Non-pigmented ciliary epithelial cell (primary cell): ENCODE measurements at places on chromosomes 11 and 22.

GRCh38 chr22:44906999-44907644 lies 102.7 kb downstream of the PHF21B start:
- DNase-seq: no peak

GRCh38 chr11:15159085-15159484 lies 44.4 kb downstream of the INSC start:
- DNase-seq: no peak

GRCh38 chr11:120179057-120179672 lies 31.7 kb upstream of the OAF start:
- no peak for DNase-seq

DNA sequence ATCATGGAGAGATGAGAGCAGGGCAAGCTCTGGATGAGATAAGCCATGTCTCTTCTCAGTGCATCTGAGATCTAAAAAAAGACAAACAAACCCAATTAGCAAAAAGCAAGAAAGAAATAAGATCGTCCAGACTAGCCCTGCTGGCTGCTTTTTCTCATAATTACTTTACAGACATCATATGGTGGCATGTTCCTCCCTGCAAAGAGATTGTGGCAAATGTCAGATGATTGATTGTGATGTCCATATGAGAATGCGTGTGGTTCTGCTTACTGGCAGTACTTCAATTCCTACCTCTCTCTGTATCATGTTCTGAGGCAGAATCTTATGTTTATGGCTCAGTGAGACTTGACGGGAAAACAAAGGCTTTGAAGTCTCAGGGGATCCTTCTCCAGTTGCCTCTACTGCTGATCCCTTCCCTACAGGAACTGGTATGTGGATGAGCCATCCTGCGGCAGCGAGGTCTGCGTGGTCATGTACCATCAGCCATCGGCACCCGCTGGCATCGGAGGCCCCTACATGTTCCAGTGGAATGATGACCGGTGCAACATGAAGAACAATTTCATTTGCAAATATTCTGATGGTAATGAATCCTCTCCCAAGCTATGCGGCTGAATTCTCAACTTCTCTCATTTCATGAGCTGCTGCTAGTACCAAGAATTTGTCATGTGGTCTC lies 8.8 kb downstream of the LAYN start:
- no peak for DNase-seq

DNA sequence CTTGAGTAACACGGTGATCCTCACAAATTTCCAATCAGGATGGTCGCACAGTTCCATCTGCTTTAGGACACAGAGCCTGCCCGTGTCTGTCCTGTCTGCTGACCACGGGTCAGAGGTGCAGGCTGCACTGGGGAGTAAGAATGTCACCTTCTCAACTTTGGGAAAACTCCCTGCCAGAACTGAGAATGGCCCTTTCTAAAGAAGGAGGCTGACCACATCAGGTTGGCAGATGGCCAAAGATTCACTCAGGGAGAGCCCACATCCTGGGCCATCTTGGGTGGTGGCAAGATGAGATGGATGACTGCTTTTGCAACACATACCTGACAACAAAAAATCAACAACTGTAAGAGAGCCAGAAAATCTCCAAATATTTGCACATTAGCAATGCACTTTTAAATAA lies 101.9 kb downstream of the IGLL1 start:
- no peak for DNase-seq

- DNase-seq: no peak
Measured at GRCh38 chr11:46389450-46390330, 1.9 kb downstream of the CHRM4 start.

GRCh38 chr22:28116219-28116673 lies 197.2 kb upstream of the PITPNB start:
- peak; percentile 79 for DNase-seq

DNA sequence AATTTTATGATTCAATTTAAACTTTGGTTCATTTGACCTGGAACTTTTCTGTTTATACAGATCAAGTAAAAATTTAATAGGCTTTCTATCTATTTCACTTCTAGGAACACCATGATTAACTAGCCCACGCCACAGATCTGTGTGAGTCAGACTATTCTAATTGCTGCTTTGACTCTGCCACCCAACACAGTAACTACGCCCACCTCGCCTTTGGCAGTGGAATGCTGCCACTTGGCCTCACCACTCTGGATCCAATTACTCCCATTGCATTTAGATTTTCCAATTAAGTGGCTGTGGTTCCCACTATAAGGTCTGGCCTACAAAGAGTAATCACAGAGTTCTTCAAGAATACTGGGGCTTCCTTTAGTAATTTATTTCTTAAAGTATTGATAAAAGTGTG lies 46.6 kb upstream of the LIN7C start:
- no peak for DNase-seq

- no peak for DNase-seq
Measured at GRCh38 chr11:2825261-2825888, 60.2 kb downstream of the CDKN1C start.

DNA sequence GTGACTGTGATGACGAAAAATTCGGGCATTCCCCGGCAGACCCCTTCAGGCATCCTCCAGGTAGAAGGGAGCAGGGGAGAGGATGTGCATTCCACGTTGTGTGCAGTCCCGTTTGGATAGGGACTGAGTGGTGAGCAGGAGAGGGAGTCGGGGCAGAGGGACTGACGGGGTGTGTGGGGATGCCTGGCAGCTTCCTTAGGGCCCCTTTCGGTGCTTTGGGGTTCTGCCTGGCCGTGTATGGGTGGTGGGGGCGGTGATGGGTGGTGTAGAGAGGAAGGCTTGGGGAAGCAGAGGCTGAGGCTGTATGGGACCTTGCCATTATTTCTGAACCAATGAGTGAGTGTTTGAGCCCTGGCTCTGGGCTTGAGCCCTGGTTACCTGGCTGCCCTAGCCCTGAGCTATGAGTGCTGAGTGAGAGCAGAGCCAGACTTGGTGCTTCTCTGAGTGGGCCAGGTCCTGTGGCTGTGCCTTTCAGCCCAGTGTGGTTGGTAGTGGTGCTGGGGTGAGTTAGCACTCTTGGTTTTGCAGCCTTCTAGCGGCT lies 914 bp downstream of the INPPL1 start:
- DNase-seq: no peak

- no peak for DNase-seq
Measured at GRCh38 chr22:47629791-47630655, 867.6 kb downstream of the TBC1D22A start.

DNA sequence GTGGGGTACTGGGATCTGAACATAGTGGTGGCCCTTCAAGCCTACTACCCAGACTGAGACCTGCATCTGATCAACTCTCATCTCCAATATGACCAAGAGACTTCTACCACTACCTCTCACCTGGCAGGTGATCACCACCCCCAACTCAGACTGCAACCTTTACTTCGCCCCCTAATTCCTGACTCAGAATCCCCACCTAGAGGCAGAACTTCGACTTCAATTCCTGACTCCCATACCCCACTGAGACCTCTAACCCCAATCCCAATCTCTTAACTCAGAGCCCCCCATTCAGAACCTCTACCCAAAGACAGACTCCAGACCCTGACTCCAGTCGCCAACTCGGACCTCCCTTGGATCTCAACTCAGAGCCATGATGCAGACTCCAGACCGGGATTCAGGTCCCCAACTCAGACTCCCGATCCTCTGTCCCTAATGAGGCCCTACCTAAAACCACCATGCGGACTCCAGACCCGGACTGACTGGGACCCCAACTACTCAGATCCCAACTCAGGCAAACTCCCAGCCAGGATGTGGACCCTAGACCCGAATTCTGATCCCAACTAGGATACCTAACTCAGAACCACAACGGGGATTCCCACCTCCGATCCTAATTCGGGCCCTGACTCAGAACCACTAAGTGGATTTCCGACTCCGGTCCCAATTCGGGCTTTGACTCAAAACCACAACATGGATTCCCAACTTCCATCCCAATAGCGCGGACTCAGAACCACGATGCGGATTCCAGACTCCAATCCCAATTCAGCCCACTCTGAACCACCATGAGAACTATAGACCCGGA lies 1.2 kb downstream of the KCNQ1OT1 start:
- no peak for DNase-seq

- peak; percentile 23 for DNase-seq
Measured at GRCh38 chr22:26585104-26585790, 4.7 kb downstream of the TPST2 start.

GRCh38 chr22:48456449-48456848 lies 1371.2 kb downstream of the BRD1 start:
- no peak for DNase-seq

- no peak for DNase-seq
Measured at GRCh38 chr11:72776117-72776843, 17.6 kb downstream of the STARD10 start.

DNA sequence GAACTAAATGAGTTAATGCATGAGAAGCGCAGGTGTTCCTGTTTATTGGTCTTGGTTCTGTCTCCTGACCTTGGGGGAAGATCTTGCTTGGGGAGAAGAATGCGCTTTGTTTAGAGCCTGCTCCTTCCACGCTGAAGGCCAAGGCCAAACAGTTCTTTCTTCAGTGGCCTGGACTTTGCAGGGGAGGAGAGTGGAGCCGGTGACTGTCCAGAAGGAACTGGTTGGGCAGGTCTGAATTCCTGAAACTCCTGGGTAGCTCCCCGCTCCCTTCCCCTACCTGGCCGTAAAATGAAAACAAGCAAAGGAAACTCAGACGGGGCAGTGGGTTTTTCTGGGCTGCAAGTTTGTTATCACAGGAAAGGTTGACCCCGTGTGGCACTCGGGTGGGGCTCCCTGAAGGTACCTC lies 3.6 kb downstream of the ARHGAP8 start:
- DNase-seq: no peak

DNA sequence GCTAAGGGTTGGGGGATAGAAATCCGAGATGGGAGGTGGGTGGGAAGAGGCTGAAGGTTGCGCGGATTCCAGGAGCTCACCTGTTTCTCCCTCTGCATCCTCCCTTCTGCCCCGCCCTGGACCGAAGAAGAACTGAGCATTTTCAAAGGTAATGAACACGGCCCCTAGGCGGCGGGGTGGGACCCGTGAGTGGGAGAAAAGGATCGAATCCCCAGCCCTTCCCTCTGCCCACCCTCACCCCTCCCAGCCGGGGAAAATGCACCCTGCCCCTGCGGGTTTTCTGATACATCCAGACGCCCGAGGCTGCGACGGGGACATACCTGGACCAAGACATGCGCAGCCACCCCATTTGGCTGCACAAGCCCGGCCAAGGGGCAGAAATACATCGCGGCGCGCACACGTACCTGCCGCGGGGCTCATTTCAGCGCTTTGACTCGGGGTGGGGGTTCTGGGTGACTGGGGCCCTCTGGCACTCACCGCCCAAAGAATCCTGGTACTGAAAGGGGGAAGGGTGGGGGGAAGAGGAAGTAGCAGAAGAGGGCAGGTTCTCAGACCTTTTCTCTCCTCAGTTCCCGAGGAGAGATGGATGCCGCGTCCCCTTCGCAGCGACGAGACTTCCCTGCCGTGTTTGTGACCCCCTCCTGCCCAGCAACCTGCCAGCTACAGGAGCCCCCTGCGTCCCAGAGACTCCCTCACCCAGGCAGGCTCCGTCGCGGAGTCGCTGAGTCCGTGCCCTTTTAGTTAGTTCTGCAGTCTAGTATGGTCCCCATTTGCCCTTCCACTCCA lies 6.0 kb downstream of the VSIG2 start:
- no peak for DNase-seq

- DNase-seq: no peak
Measured at GRCh38 chr22:24848559-24849168, 42.7 kb downstream of the SGSM1 start.

- DNase-seq: no peak
Measured at GRCh38 chr11:83249445-83249844, 36.7 kb downstream of the CCDC90B start.

DNA sequence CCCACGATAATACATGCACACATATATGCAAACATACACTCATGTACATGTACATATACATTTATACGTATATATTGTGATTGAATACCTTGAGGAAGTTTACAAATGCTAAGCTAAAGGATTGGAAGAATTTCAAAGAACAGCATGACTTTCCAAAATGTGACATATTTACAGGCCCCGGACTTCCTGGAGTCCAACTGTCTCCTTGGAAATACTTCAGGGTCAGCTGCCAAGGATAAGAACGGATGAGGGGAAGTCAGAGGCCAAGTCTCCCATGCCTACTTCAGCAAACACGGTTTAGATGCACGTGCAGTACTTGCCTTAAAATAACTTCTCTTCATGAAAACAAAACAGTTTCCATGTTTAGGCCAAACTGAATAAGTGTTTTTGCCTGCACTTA lies 213.6 kb downstream of the DYNC2H1 start:
- DNase-seq: no peak

DNA sequence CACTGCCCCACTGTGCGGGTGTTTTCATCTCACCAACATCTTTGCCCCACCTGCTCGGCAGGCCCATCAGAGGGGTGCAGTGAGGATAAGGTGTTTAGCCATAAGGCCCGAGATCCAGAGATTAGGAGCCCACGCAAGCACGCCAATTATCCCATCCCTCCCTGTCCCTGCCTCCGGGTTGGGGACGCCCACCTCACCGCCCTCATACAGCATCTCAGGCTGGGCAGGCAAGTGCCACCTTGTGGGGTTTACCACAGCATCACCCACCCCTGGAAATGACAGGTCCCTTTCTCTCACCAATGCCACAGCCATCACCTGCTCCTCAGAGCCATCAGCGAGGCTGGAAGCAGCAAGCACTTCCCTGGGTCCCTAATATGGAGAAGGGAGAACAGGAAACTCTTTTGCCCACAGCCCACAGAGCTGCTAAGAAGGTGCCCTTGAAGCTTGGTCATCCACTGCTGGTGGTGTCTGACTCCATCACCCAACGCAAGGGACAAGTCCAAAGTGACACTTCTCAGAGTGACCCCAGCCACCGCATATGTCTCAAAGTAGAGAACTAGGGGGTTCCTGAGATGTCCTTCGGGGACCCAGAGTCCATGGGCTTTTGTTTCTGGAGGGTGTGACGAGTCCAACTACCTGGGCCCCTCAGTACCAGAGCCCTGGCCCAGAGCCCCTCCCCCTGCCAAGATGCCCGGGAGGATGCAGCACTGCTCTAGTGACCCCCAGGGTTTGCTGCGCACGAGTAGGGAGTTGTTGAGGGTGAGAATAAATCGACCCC lies 15.8 kb downstream of the VPS37C start:
- DNase-seq: no peak

GRCh38 chr22:33756508-33756949 lies 163.7 kb downstream of the LARGE1 start:
- no peak for DNase-seq

GRCh38 chr11:13134886-13135285 lies 125.8 kb downstream of the RASSF10 start:
- no peak for DNase-seq

- no peak for DNase-seq
Measured at GRCh38 chr11:122523846-122524805, 131.4 kb upstream of the UBASH3B start.
